ENCODE measurements at places on chromosomes 6 and 20.

- no peak for DNase-seq
Observed at GRCh38 chr20:41142919-41143318, 5.6 kb downstream of the PLCG1 start.

- DNase-seq, result no peak
Observed at GRCh38 chr6:161189891-161190290, 84.0 kb downstream of the AGPAT4 start.

DNA sequence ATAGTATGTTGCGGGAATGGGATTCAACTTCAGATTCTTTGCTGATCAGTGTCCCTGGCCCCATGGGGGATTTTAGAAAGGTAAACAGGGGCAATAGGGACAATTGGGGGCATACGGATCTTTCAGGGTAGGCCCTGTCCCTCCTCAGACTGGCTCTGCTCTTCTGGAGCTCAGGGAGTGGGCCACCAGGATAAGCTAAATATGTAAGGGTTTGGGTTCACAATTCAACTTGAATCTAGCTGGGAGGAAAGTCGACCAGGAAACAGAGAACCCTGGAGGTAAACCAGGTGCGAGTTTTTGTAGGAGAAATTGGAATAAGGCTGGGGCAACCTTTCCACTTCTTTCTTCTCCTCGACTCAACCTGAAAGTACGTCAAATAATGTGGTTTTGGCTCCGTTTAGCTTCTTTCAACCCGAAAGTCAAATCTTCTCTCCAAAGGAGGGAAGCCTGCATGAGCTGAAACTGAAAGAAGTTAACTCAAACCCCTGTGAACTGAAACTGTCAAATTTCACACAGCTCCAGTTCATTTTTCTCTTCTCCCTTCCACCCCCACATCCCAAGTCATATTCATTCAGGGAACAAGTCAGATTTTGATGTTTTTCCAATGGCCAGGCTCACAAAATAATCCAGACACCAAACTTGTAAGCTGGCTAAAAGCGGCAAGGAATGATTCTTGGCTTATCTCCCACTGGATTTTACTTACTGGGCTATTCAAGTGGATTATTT is 278.2 kb downstream of the CLIC5 start:
- no peak for DNase-seq

- no peak for DNase-seq
Observed at GRCh38 chr6:8229915-8230756, 127.8 kb upstream of the EEF1E1 start.

- no peak for DNase-seq
Observed at GRCh38 chr20:8782804-8783203, 286.1 kb upstream of the PLCB4 start.

- DNase-seq, result no peak
Observed at GRCh38 chr6:107616775-107617174, 126.9 kb downstream of the SOBP start.

- no peak for DNase-seq
Observed at GRCh38 chr6:134453792-134454510, 136.0 kb upstream of the SGK1 start.

- no peak for DNase-seq
Observed at GRCh38 chr20:6590891-6591637, 176.4 kb upstream of the BMP2 start.

GRCh38 chr6:84344005-84344404 is 116.6 kb upstream of the CEP162 start:
- DNase-seq, result no peak

DNA sequence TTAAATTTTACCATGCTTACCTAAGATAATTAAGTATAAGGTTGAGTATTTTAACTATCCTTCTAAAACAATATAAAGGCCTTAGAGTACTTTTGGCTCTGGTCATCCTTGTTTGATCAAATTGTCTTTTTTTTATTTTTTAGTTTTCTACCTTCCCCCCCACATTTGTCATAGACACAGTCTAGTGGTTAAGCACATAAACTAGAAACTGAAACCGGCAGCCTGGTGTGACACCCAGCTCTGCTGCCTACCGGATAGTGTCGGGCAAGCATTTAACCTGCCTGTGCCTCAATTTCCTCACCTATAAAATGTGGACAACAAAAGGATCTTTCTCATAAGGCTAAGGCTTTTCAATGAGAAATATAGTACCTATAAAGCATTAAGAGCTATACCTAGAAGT is 21.6 kb upstream of the TULP4 start:
- DNase-seq, result no peak

DNA sequence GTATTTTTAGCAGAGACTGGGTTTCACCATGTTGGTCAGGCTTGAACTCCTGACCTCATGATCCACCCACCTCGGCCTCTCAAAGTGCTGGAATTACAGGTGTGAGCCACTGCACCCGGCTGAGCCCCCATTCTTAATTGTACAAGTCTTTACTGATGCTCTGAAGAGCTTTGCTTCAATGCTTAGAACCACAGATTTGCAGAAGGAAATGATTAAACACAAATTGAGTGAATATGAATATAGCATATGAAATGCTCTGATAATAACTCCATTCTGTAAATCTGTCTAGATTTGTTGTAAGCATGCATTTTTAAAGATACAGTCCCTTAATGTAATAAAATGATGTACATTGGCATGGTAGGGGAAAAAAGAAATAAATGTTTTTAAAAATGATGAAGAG is 4.3 kb upstream of the MCM3 start:
- DNase-seq, result no peak

DNA sequence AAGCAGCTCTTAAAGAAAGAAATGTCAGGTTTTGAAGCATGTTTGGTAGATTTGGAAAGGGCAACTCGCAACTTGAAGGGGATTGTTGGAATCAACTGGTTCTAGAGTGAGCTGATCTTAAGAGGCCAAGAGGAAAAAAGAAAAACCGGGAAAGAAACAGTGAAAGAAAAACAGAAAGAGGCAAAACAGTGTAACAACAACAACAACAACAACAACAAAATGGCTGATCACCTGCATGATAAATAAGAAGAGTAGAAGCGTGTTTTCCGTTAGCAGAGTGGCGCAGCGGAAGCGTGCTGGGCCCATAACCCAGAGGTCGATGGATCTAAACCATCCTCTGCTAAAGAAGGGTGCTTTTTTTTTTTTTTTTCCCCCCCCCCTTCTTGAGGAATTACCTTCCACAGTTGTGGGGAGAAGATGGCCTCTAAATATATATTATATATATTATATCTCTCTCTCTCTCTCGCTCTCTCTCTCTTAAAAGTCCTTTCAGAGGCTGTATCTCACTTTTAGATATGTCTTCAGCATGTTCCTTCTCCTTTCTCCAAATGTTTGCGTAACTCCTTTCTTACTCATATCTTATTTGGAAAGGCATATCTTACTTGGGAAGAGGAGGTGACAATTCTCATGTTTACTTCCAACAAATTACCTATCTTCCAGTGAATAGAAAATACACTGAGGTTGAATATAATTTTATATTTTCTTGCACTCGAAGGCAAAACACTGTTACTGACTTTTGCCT is 134.4 kb downstream of the OR2B2 start:
- no peak for DNase-seq

- no peak for DNase-seq
Observed at GRCh38 chr20:5977223-5977622, 26.8 kb downstream of the MCM8 start.

GRCh38 chr20:49477200-49477599 is 5.3 kb downstream of the KCNB1 start:
- no peak for DNase-seq

GRCh38 chr6:45924763-45925342 is 90.8 kb downstream of the CLIC5 start:
- no peak for DNase-seq

- DNase-seq, result no peak
Observed at GRCh38 chr6:129499843-129500219, 210.1 kb downstream of the ARHGAP18 start.

DNA sequence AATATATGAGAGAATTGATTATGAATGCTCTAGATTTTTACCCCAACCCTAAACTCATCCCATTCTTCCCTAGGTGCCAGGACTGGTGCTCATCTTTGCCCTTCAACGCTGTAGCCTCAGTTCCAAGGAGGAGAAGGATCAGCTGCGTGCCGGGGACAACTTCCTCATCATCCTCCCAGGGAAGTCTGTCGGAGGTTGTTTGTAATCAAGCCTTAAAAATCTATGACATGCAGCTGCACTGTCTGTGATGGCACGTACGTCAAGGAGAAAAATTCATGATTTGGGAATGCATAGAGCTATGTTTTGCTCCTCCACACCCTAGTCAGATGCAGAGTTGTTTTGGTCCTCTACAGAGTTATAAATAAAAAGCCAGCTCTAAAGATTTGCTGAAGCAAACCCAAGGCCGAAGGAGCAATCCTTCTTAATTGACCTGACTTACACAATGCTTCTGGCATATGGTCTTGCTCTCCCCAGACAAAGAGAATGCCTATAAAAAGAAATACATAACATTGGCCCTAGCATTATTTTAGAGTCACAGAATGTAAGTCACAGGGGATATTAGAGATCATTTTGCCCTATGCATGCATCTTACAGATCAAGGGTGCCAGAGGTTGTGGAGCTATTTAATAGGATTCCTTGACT is 244.2 kb downstream of the HIVEP2 start:
- no peak for DNase-seq

DNA sequence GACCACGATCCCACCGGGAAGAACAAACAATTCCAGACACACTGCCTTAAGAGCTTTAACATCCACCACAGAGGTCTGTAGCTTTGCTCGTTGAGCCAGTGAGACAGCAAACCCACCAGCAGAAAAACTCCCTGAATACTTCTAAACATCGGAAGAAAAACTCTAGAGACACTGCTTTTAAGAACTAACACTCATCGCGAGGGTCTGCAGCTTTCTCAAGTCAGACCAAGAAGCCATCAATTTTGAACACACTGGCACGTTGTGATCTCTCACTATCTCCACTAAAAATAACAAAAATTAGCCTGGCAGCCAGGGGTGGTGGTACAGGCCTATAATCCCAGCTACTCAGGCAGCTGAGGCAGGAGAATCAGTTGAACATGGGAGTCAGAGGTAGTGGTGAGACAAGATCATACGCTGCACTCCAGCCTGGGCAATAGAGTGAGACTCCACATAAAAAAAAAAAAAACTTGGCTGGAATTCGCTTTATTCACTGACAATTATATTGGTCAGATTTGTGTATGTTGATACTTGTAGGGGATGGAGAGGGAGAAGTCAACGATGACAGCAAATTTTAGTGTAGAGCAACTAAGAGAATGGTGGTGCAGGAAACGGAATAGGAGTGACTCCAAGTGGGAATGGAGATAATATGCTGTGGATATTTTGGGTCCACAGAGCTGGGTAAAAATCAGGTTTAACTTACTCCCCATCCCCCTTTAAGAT is 860 bp upstream of the TMEM14C start:
- DNase-seq, result no peak

DNA sequence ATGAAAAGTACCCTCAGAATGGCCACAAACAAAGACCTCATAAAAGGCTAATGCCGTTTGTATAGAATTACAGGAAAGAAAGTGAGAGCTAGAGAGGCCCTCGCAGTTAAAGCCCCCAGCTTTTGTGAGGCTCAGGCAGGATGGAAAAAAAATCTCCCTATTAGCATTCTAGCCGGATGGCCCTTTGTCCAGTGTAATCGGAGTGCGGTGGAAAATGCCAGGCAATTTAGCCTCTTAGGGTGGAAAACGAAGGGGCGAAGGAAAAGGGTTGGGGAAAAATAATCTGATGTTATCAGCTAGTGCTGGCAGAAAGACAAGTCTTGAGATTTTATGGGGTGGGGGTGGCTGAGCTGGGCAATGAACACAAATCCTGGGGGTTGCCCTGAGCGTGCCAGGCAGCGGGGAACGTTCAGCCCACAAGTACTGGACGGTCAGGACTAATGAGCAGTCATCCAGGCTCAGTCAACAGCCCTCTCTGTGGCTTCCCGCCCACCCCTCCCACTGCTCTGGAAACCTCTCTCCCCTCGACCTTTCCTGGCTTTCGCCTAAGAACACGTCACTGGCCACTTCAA is 92.4 kb downstream of the PSMG4 start:
- no peak for DNase-seq

DNA sequence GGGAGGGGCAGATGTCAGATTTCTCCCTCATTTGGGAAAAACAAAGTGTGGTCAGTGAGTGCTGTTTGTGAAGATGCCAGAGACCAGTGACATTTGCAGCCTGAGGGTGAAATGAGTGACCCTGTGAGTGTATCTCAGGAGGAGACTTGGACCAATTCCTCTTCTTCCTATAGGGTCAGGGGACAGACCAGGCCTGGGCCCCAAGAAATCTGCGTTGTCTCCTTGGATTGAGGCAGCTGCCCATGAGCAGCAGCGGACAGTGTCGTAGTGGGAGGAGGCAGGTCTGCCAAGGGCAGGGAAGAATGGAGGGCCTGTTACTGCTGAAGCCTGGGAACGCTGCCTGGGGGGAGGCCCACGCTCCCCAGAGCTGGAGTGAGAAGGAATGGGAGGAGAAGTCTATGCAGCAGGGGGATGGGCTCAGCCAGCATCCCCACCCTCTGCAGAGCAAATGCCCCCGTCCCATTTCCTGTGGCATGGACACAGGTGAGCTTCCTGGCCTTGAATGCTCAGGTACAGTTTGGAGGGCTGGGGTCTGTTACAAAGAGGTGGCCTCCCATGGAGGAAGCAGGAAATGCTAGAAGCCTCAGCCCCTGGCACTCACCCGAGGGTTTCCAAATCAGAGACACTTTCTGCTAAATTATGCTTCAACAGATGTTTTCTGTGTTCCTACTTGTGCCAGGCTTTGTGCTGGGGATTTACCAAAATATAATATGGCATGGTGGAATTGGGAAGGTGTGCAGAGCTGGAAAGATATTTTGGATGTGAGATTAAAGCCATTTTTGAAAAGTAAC is 29.8 kb downstream of the DAAM2 start:
- no peak for DNase-seq

GRCh38 chr20:41655962-41656618 is 37.9 kb upstream of the CHD6 start:
- DNase-seq, result no peak

DNA sequence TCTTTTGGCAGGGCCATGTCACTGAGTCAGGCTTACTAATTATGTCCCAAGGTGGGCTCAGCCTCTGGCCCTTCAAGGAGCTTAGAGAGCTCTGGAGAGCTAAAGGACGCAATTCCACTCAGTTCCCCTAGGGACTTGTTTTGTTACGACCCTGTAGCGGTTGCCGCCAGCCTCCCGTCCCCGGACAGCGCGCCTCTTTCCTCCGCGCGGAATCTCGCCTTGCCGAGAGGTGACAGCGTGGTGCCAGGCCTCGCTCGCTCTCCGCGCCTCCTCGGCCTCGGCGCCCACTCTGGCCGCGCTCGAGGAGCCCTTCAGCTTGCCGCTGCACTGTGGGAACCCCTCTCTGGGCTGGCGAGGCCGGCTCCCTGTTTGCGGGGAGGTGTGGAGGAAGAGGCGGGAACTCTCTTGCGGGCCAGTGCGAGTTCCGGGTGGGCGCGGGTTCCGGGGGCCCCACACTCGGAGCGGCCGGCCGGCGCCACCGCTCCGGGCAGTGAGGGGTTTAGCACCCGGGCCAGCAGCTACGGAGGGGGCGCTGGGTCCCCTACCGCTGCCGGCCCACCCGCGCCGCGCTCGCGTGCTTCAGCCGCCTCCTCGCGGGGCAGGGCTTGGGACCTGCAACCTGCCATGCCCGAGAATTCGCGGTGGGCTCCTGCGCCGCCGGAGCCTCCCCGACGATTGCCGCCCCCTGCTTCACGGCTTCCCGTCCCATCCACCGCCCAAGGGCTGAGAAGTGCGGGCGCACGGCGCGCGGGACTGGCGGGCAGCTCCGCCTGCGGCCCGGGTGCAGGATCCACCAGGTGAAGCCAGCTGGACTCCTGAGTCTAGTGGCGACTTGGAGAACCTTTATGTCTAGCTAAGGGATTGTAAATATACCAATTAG is 9.9 kb upstream of the ZNF311 start:
- DNase-seq, result no peak

GRCh38 chr6:40640599-40641227 is 53.5 kb upstream of the LRFN2 start:
- DNase-seq, result no peak

- DNase-seq, result no peak
Observed at GRCh38 chr6:38876475-38876874, 161.4 kb downstream of the DNAH8 start.
